ENCODE measurements at places on chromosomes 13 and 19.

- no peak for DNase-seq
These were observed 26.6 kb downstream of the ZNF345 start for GRCh38 chr19:36876993-36877938.

GRCh38 chr19:55353356-55353802 is 1.1 kb downstream of the COX6B2 start:
- no peak for DNase-seq

- DNase-seq: peak; percentile 54
These were observed 5.3 kb upstream of the GPR4 start for GRCh38 chr19:45607071-45608029.

DNA sequence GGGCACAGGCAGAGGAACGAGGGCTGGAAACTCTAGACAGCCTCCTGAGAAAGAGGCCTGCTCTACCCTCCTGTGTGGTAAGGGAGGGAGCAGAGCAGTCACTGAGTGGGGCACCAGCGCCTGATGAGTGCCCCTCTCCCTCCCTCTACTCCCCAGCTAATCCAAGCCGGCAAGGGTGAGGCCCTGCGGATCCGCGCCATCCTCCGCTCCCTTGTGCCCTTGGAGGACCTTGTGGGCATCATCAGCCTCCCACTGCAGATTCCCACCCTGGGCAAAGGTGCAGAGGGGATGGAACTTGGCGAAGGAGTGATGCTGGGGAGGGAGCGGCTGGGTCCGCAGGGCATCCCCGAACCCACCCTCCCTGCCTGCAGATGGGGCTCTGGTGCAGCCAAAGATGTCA is 67.0 kb downstream of the RYR1 start:
- DNase-seq: no peak

DNA sequence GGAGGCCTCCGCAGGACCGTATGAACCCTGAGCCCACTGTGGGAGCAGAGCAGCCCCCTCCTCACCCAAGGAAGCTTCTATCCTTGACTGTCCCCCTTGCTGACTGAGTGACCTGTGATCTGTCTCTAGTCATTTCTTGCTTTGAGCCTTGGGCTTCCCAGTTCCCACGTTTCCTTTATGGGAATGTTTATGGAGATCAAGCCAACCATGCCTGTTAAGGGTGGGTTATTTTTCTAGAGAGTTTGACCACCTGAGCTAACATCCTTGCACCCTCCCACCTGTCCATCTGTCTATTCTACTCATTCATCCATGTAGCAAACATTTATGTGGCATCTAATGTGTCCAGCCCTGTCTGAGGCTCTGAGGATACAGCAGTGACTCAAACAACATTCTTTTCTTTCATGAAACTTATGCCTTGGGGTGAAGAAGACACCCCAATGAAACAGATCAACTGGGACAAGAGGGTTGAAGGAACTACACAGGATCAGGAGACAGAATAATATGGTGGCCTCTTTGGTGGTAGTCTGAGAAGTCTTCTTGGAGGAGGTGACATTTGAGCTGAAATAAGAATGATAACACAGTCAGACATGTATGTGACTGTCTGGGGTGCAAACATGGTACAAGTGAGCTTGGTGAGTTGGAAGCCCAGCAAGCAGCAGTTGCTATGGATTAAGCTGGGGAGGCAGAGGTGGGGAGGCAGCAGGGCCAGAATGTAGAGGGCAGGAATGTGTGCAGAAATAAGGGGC is 30.5 kb downstream of the CERS4 start:
- DNase-seq: peak; percentile 5

GRCh38 chr19:12676384-12676792 is 5.3 kb downstream of the DHPS start:
- peak; percentile 96 for DNase-seq

GRCh38 chr13:99307247-99307646 is at the start of gene GPR183:
TSS of gene GPR183 (minus strand) at chr13:99307399. CDS start at chr13:99296145, 11,254 bp downstream.
- DNase-seq: no peak

DNA sequence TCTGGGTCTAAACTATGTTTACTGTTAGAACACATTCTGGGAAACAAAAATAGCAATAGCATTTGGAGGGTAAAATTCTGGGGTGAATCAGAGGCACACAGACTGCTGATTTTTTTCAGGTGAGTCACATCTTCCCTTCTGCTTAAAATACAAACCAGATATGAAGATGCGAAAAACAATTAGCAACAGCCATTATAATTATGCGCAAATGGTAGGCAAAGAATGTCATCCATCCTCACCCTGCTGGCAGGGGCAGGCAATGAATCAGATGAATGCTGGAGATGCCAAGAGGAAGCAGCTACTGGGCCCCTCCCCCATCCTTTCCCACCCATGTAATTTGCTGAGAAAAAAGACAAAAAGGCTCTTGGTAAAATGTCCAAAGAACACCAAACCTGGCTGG is 282.9 kb downstream of the KLF5 start:
- no peak for DNase-seq

DNA sequence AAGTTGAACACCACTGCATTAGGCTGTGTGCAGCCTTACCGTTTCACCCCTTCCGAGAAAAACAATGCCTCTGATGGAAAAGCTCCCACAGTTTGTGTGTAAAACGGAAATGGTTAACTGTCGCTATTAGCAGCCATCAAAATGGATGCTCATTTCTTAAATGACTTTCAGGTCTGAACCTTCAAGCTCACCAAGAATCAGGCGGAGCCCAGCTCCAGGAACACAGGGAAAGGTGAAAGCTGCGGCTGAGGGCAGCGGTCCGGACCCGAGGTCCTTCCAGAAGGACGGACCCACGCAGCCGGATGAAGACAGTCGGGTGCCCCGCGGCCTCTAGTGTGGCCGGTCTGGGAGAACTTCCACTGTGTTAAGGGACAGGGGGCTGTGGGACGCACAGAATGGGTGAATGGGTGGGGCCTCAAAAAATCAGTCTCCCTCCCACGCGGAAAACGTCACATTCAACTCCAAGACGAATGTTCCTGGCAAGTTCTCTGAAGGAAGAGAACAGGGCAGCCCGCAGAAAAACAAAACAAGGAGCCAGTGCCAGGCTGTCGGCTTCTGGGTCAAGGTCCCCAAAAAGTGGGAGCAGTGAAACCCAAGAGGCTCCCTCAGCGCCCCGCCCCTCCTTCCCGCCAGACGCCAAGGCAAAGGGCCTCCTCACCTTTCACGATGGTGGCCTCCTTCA is 4.9 kb downstream of the IRS2 start:
- no peak for DNase-seq

DNA sequence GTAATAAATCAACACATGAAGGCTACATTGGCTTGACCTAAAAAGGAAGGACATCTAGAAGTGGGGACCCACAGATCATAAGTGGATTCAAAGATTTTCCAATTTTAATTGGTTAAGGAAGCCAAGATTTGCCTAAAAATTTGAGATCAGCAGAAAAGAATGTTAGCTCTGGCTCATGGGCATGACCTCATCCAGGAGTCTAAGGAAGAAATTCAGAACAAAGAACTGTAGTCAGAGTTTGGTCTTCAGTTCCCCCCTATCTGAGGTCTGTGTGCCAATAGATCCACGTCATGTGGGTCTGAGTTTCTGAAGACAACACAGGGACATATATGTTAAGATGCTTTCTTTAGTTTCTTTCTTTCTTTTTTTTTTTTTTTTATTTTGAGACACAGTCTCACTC is 648.8 kb upstream of the SPRY2 start:
- DNase-seq: no peak

- no peak for DNase-seq
These were observed 30.8 kb upstream of the IGFL1 start for GRCh38 chr19:46198756-46199155.

GRCh38 chr13:110413016-110413675 is 106.1 kb downstream of the COL4A2 start:
- no peak for DNase-seq

DNA sequence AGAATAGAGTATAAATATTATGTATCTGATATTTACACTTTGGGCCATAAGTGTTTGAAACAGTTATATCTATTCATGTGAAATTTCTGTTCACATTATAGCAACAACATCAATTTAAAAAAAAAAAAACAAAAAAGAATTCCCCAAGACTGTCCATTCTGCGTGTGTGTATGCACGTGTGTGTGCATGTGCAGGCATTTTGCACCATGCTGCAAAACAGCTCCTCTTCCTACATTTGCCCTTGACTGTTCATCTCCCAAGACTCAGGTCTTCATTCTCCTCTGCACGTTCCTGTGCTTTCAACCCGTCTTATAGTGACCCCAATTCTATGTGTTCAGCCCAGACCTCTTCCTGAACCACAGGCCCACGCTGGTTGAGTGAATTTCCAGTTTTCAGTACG is 149.4 kb downstream of the SHISA2 start:
- no peak for DNase-seq

- DNase-seq: no peak
These were observed 26.8 kb downstream of the PPP5C start for GRCh38 chr19:46373491-46374359.

GRCh38 chr19:35544110-35544802 is 1.2 kb upstream of the TMEM147 start:
- no peak for DNase-seq

- DNase-seq: no peak
These were observed 479.1 kb downstream of the FOXO1 start for GRCh38 chr13:40187324-40187795.

GRCh38 chr19:38831142-38831605 is 420 bp downstream of the ECH1 start:
- no peak for DNase-seq

- DNase-seq: no peak
These were observed 79.2 kb downstream of the UBL3 start for GRCh38 chr13:29771247-29771646.

DNA sequence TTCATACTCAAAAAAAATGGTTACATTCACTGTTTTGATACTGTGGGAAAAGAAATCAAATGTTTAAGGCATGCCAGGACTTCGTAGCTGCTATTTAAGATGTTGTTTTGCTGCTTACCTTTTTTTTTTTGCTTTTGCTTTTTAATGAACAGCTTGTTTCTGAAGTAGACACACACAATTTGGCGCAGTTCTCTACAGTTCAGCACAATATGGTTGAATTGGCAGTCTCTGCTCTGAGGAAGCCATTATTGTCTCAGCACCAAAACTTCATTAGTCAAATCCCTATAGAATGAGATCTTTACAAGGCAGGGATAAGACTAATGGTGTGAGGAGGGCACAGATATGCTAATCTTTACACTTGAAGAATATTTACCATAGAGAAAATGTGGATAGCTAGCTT is 197.6 kb downstream of the SLITRK5 start:
- no peak for DNase-seq

- no peak for DNase-seq
These were observed 9.2 kb upstream of the CEACAM18 start for GRCh38 chr19:51469162-51469561.

DNA sequence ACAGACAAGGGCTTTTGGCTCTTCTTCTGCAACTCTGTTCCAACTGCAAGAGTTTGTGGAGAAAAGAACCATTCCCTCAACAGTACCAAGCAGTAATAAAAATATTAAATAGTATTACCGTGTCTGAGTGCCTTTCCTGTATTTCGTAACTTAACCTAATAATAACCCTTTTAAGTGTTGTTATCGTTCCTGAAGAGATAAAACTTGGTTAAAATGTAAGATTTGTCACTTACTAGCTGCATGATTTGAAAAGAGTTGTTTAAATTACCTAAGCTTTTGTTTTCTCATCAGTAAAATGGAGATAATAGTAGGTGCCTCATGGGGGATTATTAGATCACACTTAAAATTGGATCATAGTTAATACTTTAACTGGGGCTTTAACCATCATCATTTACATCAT is 447.2 kb downstream of the GPC5 start:
- DNase-seq: no peak

GRCh38 chr19:56681702-56682101 is 10.1 kb upstream of the ZNF835 start:
- no peak for DNase-seq

DNA sequence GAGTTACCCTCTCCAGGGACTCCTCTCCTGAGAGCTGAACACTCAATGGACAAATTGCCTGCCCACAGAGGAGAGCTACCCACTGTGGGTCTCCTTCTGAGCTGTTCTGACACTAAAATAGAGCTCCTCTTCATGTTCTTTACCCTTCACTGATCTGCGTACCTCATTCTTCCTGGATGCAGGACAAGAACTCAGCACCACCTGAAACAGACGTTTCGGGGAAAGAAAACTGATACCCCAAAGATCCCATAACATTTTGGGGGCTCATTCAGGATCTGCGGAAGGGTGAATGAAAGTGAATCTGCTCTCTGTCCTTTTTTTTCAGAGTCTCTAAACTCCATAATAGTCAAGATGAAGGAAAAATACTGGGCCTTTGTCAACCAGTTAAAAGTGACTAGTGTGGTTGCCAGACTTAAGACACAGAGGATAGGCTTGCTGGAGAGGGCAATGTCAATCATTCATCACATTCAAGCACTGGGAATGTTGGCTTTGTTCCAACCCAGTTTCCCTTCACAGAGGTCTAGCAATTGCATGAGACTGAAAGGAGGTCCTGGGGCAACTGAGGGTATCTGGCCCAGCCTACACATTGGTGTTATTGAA is 136.7 kb upstream of the SLITRK6 start:
- DNase-seq: no peak

DNA sequence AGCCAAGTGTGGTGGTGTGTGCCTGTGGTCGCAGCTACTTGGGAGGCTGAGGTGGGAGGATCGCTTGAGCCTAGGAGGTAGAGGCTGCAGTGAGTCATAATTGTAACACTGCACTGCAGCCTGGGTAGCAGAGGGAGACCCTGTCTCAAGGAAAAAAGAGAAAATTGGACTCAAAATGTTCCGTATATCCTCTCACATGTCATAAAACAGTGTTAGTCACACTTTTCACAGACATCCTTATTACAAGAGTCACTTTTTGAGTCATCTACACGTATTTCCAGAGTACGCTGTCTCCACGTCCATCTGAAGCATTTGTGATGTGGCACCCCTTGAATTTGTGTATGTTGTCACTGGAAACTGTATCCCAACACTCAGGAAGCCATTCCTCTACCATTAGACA is 133.0 kb downstream of the SIPA1L3 start:
- no peak for DNase-seq

- DNase-seq: no peak
These were observed 27.4 kb downstream of the NFILZ start for GRCh38 chr19:8657869-8658268.

DNA sequence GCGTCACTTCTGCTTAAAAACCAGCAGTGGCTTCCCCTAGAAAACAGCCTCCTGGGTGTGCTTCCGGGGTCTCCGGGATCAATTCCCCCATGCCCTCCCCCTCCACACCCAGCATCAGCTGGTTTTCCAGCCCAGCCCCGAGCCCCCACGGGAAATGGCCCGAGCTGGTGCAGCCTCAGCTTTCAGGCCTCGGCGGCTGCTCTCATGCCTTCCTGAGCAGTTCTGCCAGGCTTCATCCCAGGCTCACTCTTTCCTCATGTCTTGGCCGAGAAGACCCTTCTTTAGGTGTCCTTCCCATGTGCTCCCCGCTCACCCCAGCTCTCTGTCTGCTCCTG is 103.1 kb upstream of the RNF113B start:
- DNase-seq: no peak

- DNase-seq: no peak
These were observed at the start of gene HPN for GRCh38 chr19:35041548-35042055. TSS of gene HPN (plus strand) at chr19:35041721. CDS start at chr19:35042507, 786 bp downstream.

DNA sequence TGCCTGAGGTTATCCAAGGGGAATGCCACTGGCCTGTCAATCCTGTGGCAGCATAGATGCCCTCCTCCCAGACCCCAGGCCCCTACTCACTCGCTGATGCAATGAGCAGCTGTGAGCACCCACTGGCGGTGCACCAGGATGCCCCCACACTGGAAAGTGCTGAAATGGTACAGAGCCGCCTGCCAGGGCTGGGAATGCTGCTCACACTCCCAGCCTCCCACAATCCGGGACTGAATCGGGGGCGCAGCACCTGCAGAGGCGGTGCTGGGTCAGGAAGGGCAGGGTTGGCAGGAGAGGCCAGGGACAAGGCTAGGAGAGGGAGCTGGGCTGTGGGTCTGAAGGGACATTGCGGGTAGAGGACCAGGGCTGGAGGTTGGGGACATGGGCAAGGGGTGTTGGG is 2.0 kb downstream of the KLK1 start:
- no peak for DNase-seq
